NCI-H1092 (cell line): ENCODE measurements at places on chromosomes 1 and 21.

DNA sequence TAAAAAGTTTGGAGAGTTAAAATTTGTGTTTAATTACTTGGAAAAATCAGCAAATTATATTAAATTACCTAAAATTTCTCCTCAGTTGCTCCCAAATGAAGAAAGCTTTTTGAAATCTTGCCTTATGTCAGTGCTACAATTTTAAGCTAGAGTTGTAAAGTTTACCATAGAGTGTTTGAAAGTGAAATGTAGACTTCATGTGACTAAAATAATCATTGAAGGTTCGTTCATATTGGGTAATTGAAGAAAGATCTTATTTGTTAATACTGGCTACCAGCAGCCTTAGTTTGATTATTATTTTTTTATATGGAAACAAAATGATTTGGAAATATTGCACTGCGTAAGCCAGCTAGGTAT is 4.4 kb downstream of the DYRK1A start:
- DNase-seq, result no peak

DNA sequence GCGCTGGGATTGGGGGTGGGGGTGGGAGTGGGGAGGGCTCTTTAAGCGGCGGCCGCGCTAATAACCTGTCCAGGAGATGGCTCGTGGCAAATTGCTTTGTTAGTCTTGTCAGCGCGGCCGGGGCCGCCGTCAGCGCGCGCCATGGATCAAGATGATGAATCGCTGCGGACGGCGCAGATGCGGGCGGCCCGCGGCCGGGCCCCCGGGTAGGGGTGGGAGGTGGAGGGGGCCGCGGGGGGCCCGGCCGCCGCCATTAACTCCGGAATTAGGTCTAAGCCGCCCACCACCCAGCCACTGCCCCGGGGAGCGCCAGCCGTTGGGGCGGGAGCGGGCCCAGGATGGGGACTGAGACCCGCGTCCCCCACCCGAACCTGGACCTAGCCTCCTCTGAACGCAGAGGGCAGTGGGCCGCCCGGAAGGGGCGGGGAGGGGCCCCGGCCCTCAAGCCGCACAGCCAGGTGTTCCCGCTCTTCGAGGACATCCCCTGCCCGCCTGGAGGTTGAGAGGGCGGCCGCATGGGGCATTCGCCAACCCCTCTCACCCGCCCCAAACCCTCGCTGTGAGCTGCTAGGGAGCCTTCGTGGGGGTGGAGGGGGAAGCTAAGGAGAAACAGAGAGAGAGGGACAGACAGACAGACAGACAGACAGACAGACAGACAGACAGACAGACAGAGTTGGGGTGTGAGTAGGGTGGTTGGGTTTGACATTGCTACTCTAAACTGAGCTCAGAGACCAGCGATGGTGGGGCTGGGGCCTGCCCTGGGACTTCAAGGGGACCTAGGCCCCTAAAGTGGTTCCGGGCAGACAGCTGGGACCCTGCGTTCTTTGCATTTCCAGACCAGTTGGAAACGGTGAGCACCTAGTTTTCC is 3.8 kb upstream of the DMBX1 start:
- no peak for DNase-seq

- DNase-seq, result no peak
Observed at GRCh38 chr1:230415405-230416132, 10.6 kb downstream of the PGBD5 start.

GRCh38 chr1:231690059-231690458 is 63.5 kb downstream of the DISC1 start:
- DNase-seq, result no peak

DNA sequence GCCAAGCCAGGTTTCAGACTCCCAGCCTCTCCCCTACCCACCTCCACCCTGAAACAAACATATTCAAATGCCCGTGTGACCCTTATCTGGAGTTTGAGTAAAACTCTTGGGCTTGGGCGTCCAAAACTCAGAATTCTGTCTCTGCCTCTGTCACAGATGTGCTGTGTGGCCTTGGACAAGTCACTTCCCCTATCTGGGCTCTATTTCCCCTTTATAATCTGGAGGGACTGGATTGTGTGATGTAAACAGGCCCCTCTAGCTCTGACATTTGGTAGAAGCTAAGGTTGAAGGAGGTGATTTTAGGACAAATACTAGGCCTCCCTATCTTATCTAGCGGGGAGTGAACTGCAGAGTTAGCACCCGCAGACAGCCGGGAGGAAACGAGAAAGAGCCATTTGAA is 67.5 kb downstream of the IGSF21 start:
- no peak for DNase-seq

GRCh38 chr1:172343240-172344160 is 77.0 kb upstream of the C1orf105 start:
- DNase-seq, result no peak

GRCh38 chr1:28534671-28535070 is 18.2 kb upstream of the TRNAU1AP start:
- no peak for DNase-seq

DNA sequence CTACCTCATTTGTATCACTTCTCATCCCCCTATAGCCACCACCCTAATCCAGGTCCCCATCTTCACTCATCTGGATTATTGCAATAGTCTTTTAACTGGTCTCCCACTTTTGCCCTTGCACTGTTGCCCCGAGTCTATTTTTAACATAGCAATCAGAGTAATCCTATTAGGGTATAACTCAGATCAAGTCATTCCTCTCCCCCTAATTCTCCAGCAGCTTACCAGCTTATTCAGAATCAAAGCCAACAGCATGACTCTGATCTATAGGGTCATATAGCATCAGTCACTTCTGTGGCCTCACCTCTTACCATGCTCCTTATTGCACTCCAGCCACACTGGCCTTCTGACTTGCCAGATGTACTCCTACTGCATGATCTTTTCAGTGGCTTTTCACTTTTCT is 140.7 kb downstream of the PAPPA2 start:
- no peak for DNase-seq

GRCh38 chr1:186887203-186887602 is 58.5 kb downstream of the PLA2G4A start:
- DNase-seq, result no peak

DNA sequence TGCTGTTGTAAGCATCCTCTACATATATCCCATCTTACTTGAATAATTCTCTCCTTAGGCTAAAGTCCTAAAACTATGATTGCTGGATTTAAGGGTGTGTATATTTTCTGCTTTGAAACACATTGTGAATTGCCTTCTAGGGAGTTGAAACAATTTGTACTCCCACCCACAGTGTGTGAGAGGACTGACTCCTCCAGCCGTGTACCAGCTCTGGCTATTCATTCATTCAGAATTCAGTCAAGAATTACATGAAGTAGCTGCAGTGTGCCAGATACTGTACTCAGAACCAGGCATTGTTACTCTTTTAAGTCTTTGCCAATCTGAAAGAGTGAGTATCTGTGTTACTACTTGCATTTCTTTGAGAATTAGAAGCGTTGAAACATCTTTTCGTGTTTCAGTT is 135.0 kb downstream of the DHRS3 start:
- DNase-seq, result no peak
